NCI-H774 (cell line): ENCODE measurements at places on chromosomes 13 and 19.

DNA sequence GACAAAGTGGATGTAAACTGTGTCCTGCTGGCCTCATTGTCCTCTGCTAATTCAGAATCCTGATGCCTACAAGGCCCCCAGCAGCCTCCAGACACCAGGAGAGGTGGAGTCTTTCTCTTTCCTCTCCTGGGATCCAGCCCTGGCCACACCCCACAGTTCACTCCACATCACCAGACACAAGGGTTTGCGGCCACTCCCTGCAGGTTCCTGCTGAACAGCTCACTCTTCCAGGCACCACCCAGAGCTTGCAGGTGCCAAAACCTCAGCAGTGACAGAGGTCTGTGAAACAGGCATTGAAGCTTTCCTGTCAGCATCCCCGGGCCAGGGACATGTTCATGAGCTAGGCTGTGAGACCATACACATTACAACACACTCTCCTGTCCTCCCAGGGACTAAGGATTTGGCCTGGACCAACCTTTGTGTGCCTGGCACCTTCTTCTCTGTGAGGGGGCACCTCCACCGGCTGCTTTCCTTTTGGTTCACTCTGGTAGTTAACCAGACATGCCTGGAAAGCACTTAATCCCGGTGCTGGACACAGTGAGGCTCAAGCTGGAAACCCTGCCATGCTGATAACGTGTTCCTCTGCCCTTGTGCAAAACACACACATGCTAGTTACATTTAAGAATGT, 11.1 kb upstream of the ATP12A start:
- no peak for DNase-seq

- DNase-seq, result no peak
These were observed 63.6 kb downstream of the ZNF44 start for GRCh38 chr19:12230751-12231733.

DNA sequence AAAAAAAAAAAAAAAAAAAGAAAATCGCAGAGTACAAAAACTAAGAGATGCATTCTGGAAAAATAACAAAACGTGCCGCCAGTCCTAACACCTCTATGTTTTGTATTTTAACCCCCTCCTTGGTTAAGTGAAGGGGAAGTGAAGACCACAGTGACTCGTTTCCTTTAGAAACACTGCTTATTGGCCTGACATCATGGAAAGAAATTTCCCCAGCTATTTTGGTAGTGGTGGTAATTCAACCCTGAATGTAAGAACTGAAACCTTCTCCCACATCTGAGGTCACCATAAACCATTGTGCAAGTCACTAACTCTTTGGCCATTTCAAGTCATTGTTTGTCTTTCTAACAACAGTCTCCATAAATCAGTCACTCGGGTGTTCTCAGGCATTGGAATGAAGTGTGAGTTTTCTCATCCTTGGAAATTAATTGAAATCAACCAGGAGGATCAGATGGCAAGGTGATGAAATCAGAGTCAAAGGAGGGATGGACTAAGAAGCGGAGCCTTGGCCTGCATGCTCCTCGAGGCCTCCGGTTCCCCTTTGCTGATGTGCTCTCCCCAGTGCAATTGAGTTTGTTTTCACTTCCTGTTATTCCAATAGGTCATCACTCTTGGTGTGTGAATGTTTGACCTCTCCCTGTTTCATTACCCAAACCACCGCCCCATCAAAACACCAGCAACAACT, 443.9 kb downstream of the FGF9 start:
- DNase-seq, result no peak

DNA sequence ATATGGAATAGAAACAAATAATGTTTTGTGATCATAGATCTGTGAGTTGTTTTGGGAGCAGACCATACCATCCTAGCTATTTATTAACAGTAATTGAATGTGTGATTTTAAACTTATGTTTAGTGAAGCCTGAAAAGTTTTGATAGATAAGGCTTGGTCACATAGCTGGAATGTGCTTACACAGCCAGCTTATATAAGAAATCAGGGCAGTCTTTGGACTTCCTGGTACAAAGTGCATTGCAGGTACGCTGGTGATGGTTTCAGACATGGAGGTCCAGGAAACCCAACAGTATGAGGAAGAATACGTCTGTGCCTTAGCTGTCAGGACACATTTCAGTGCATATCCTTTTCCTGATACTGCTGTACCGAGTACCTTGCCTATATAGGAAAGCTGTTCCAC, 2316.2 kb upstream of the PCDH20 start:
- DNase-seq, result no peak

GRCh38 chr19:39828654-39829032, 5.3 kb downstream of the DYRK1B start:
- DNase-seq, result no peak

- DNase-seq, result no peak
These were observed 12.9 kb upstream of the USE1 start for GRCh38 chr19:17202249-17202648.

GRCh38 chr13:31267126-31267784, 67.5 kb downstream of the B3GLCT start:
- DNase-seq, result no peak

DNA sequence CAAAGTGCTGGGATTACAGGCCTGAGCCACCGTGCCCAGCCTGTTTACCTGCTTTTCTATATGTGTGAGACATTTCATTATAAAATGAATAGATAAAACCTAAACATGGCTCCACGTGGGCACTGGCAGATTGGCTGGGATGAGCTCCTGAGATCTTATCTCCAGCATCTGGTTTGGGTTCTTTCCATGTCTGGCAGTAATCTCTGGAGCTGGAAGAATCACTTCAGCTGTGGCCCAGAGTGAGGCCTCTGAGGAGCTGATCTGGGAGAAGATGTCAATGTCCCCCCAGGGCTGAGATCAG, 5.5 kb upstream of the SULT2A1 start:
- DNase-seq, result no peak

DNA sequence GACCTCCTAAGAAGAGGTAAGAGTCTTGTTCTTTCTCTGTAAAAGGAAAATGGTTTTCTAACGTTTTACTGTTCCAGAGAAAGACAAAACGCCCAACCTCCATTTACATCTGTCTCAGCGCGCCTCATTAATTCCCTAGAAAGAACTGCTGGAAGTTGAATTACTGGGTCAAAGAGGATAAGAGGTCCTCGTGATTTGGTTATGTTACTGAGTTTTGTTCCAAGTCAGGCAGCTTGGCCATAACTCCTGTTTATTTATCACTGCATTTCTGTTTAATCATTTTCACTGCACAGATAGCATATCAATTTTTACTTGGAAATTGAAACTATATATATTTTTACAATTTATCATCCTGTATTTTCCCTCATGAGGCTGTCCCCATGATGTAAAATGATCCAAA, 112.9 kb upstream of the PEG3 start:
- no peak for DNase-seq

DNA sequence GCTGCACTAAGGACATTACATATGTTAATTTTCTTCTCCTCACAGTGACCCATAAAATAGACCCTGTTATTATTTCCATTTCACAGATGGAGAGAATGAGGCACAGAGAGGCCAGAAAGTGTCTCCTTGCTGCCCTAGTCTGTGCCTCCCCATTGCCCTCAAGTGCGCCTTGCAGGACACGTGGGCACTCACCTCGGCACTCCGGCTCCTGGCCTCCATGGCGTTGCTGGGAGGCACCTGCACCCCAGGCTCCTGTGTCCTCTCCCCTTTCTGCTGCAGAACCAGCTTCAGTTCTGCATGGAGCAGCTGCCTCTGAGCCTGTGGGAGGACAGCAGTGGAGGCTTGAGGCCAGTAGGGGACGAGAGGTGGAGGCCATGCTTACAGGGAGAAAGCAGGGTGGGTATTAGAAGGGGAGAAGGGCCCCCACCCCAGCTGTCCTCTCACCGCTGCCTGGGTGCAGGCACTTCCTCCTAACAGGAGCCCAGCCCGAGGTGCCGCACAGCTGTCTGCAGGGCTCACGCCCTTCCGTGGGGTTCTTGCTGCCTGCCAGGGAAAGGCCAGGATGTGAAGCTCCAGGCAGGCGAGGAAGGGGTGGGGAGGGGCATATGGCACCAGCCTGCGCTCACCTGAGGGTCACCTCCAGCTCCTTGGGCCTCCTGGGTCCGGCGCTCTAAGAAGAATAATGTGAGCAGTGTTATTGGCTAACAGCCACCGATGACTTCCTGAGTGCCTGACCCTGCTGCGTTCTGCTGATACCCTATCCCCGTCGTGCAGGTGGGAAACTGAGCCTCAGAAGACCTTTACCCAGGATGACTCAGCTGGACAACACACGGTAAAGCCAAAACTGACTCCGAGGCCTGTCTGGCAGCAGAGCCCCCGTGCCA, 5.2 kb downstream of the PRX start:
- no peak for DNase-seq

- no peak for DNase-seq
These were observed 112.9 kb downstream of the LHFPL6 start for GRCh38 chr13:39490136-39490535.

DNA sequence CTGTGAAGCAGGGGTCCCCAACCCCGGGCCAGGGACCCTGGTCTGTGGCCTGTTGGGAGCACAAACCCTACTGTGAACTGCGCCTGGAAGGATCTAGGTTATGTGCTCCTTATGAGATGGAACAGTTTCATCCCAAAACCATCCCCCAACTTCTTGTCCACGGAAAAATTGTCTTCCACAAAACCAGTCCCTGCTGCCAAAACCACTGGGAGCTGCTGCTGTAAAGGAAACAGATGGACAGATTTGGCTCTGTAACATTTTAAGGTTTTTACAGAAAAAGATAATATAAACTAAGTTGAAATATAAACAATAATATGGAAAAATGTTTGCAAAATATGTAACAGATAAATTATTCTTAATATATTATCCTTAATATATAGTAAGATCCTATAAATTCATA, 73.7 kb downstream of the COG6 start:
- no peak for DNase-seq

- DNase-seq, result no peak
These were observed 23.8 kb downstream of the ZSWIM9 start for GRCh38 chr19:48194041-48194843.

- no peak for DNase-seq
These were observed 267.3 kb downstream of the DCT start for GRCh38 chr13:94212196-94212595.

- no peak for DNase-seq
These were observed 219.2 kb upstream of the IRS2 start for GRCh38 chr13:110005563-110005962.

DNA sequence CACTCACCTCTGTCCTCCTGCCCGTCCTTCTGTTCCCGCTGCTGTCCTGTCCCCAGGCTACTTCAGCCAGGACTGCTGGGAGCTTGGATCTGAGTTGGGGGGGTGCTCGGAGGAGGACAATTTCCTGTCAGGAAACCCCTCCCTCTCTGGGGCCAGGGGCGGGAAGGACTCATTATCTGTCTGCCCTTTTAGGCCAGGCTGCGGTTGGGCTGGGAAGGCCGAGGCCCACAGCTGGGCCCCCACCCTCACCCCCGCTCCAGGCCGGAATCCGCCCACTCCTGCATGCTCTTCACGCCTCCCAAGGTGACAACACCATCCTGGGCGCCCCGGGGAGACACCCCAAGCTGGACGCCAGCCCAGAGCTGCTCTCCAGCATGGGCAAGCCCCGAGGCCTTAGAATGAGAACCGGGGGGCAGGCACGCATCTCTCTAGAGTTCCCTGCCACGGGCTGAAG, at the start of gene EXOC3L2:
EXOC3L2 (minus strand) TSS at position 74 of the 454 bp plus-strand sequence. CDS start 6,362 bp downstream, outside the sequence.
- no peak for DNase-seq

DNA sequence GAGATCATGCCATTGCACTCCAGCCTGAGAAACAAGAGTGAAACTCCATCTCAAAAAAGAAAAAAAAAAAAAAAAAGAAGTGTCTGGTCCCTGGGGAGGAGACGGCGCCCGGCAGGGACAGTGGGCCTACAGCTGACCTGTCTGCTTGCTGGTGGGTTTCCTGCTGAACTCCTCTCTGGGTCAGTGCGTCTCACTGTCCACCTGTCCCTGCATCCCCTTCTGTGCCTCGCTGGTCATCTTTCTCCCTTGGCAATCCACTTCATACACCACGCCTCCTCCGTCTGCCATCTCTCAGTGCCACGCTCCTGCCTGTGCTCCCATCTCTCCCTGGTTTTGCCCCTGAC, 63.4 kb downstream of the ACSBG2 start:
- no peak for DNase-seq

DNA sequence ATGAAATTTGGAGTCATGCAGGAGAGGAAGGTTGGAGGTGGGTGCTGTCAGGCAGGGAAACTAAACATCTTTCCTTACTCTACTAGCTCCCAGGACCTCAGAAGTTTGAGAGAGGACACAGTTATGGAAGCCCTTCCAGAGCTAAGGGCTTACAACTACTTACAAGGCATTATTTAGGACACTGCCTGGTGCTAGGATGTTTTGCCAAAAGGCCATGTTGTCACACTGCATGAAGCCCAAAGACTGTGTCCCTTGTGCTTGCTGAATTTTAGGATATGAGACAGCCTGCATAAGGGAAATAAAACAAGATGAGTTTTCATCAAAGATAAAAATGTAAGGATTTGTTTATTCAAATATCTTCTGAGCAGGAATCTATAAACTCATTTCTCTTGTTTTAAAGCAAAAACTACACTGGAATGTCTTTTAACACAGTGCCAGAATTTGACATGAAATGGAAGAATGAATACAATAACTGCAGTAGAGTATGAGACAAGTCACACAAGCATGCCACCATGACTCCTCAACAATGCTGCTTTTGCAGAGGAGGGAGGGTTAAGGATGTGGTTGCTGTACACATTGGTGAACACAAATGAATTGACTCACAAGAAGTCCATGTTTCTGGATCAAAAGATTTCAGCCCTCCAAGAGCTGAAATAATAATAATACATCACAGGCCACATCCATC, 258.4 kb downstream of the SPRY2 start:
- no peak for DNase-seq

DNA sequence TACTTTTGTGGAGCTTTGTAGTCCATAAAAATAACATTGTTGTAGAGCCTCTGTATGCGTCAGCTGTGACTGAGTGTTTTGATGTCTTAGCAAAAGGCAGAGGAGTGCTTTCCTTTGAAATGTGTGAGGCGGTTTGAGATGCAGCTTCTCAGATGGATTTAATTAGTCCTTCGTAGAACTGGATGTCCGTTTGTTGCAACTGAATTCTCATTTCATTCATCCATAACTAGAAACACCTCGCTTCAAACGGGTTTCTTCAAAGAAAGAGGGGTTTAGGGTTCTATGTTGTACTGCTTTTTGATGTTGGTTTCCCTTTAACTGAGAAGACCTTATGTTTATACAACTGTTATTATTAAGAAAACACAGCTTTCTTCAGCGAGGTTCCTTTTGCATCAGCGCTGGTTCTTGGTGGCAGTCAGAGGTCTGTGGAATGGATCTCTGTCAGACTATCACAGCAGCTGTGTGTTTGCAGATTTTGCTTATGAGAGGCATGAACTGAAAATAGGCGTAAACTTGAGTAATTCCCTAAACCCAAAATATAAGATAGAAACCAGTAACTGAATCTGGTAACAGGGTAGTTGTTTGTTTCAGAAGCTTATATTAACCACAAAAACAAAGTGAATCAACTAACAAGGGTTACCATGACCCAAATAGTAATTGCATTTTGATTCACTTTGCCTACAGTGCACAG, 194.4 kb downstream of the GGACT start:
- DNase-seq, result no peak

- no peak for DNase-seq
These were observed 43.6 kb downstream of the ANKRD27 start for GRCh38 chr19:32631381-32631780.

GRCh38 chr19:13150931-13151604, 857 bp downstream of the IER2 start:
- no peak for DNase-seq
